ENCODE measurements at places on chromosomes 6 and 20. TPM values are rescaled to one million over a fixed set of nuclear protein-coding genes. Genes with fewer than 3 reads are reported as not detected.
A peak's percentile ranks its signal among the peaks of the same experiment; 100 is the strongest.

Gene CEP162
- total RNA-seq, result 17.4 TPM

GRCh38 chr6:149031201-149031858 is 284.5 kb downstream of the UST start:
- DNase-seq, result no peak

- DNase-seq, result no peak
Observed at GRCh38 chr6:117441824-117442264, 16.1 kb upstream of the ROS1 start.

DNA sequence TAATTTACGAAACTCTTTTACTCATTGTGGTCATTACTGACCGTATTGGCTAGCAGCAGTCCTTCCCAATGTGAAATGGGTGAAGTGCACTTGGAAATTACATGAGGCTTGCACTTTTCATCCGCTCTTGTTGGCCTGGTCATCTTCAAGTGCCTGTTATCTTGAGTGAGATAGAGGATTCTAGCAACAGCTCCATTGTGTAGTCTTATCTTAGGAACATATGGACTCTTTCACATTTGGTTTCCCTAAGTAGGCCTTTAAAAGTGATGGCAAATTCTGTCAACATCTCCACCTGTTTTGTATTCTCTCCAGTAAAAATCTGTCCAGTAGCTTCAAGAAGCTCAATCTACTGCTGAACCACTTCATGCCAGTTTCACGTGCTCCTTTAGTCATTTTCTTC is 114.8 kb upstream of the MARCKS start:
- no peak for DNase-seq

- DNase-seq, result no peak
Observed at GRCh38 chr20:61442075-61442670, 190.1 kb downstream of the CDH4 start.

- DNase-seq, result no peak
Observed at GRCh38 chr6:163284151-163284550, 130.4 kb upstream of the QKI start.

GRCh38 chr20:6501061-6501460 is 266.4 kb upstream of the BMP2 start:
- peak; percentile 88 for DNase-seq

DNA sequence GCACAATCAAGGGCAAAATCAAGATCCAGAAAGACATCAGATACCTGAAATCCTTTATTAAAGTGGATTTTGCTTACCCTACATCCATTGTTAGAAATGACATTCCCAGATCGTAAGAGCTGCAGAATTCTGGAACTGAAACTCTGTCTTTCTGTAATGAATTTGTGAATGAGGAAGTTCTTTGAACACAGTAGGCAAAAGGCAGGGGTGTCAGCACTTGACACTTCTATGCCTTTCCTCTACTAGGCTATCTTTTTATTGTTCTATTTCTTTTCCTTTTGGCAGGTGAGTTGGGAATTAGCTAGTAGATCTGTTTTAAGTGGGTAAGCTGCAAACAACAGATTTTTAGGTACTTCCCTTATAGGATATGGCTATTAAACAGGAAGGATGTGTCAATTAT is 126.3 kb downstream of the CARMIL1 start:
- DNase-seq, result no peak

DNA sequence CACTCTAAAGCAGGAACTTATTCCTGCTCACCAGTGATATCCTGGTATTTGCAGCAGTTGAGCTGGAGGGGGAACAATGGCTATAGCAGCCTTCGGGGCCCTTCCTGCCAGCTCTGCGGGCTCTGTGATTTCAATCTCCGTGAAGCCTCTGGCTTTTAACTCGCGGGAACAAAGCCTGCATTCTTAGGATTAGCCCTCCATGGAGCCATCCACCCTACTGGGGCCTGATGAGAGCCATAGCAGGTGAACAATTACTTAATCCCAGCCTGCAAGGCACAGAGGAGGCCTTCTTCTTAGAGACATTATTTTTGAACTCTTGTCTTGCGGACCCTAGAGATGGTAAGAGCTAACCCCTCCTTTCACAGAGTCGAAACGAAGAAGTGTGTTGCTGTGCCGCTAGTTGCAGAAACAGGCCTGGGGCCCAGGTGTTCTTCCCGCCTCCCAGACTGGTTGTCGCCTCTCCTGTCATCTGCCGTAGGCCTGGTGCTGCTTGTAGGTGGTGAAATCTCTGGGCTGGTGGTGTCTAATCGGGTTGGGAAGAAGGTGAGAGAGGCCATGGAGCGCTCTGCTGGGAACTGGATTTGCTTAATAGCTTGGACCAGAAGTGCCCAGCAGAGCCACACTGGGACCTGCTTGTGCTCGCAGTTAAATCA is 9.7 kb downstream of the GHRH start:
- no peak for DNase-seq

GRCh38 chr6:31915351-31915750 is 12.2 kb upstream of the C2 start:
- DNase-seq, result no peak

DNA sequence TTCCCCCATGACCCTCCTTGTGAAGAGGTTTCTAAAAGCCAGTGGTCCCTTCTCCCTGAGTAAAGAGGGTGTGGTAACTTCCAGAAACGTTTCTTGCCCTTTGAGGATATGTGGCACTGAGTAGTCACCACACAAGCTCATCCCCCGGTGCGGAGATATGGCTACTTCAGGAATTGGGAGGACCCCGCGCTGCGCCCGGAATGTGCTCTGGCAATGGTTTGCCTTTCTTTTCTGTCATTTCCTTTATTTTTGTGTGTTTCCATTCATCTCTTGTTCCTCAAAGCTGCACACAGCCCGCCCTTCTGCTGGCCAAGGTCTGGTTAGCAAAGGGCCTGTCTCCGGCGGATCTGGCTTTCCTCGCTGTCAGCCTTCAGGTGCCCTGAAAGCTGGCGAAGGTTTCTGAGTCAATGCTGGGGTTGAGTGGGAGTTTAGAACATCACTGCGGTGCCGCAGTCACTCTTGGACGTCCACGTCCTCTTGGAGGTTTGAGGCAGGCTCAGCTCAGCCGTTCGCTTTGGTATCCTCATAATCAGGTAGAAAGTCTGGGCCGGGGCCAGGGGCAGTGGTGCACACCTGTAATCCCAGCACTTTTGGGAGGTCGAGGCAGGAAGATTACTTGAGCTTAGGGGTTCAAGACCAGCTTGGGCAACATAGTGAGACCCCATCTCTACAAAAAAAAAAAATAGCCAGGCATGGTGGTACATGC is 67.2 kb downstream of the TCP11 start:
- no peak for DNase-seq

- no peak for DNase-seq
Observed at GRCh38 chr6:112245511-112246203, 8.7 kb downstream of the LAMA4 start.

Gene CCDC170
- not detected for total RNA-seq

DNA sequence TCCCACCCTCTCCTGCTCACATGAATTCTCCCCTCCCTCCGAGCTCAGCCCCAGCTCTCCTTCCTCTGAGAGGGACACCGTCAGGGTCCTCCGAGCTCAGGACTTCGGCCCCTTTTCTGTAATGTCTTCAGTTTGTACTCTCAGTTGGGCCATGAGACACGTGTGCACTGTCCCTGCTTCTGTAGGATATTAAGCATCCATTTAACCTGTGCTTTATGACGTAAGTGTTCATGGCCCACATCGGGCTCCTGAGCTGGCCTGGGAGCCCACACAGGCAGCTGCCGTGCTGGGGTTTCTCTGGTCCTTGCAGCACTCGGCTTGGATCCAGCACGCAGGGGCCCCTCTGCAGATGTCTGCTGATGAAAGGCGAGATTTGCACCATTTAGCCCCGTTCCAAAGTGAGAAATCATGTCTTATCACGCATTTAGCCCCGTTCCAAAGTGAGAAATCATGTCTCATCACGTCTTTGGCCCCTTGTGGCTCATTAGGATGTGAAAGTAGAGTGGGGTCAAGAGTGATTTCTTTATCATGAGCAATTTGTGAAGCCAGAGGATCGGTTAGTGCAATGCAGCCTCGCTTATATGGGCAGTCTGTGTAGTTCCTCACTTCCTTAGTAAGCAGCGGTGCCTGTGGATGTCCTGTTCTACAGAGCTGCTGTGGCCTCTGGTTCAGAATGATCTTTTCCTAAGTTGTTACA is 25.3 kb downstream of the DUSP22 start:
- peak; percentile 82 for DNase-seq

DNA sequence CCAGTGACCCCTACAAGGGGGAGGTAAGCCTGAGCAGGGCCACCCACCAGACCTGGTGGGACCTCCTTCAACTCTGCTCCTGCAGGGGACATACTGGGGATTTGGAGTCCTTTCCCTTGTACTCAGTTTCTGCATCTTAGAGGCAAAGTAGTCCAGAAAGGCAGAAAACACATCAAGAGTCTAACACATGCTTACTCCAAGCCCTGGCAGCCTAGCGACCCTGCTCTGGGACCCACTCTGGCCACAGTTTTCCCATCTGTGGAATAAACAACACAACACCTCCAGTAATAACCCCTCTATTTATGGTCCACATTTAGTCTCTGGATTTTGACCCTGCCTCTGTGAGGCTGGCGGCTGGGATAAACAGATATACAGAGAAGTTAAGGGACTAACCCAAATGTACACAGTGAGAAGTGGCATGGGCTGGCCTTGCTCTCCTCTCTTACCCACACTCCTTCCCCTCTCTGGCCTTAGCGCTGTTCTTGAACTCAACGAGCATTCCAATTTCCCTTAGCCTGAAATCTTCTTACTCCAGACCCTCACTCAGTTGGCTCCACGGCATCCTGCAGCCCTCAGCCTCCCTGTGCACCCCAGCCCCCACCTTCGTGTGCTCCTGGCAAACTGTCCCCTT is 16.1 kb upstream of the TLDC2 start:
- DNase-seq, result no peak

DNA sequence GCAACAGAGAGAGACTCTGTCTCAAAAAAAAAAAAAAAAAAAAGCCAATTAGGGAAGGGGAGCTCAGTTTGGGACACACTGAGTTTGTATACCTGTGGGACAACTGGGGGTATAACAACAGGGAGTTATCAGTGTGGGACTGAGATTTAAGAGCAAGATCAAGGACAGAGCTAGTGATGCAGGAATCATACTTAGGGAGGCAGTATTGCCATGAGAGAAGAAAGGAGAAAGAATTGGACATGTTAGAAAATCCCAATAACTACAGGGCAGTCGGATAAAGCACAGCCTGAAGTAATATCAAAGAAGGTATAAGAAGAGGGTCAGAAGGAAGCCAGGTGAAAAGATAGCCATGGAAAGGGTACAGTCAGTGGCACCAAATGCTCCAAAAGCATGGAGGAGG is 121.2 kb downstream of the PTPRT start:
- DNase-seq, result no peak

Gene SASH1
- 12.4 TPM for total RNA-seq

DNA sequence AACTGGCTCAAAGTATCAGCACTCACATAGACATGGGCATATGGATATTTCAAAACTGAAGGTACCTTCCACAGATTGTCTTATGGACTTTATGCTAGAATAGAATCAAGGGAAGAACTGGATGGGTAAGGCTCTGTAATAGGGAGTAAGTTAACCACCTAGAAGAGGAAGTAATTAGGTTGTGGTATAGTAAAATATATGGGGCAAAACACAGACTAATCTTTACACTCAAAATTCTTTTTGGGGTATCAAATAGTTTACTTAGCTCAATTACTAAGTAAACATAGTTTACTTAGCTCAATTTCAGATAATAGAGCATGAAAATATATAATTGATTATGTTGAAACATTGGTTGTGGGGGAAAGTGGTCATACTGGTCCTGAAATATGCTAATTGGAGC is 94.2 kb upstream of the ATXN1 start:
- DNase-seq, result no peak

- DNase-seq, result no peak
Observed at GRCh38 chr20:52985687-52986086, 13.5 kb downstream of the TSHZ2 start.

Gene HEY2
- total RNA-seq, result 0.77 TPM

DNA sequence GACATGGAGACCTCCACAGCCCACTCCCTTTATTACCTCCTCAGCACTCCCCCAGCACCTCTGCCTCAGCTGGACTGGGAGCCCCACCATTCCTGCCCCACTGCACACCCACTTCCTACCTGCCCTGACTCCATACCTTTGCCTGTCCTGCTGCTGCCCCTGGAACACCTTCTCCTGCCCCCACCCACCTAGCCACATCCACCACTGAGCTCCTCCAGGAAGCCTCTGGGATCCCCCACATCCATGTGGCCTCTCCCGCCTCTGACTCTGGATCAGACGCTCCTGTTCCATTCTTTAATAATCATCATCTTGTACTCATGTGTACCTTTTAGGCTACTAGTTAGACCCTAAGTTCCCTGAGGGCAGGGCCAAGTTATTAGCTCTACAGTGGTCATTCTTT is 2.2 kb upstream of the SDCBP2 start:
- DNase-seq, result no peak

- no peak for DNase-seq
Observed at GRCh38 chr6:101509536-101509935, 116.0 kb downstream of the GRIK2 start.

Gene THBS2
- total RNA-seq, result 12.5 TPM

- DNase-seq, result no peak
Observed at GRCh38 chr6:150258381-150258780, 110.4 kb upstream of the IYD start.

Gene MACROD2
- 0.51 TPM for total RNA-seq

DNA sequence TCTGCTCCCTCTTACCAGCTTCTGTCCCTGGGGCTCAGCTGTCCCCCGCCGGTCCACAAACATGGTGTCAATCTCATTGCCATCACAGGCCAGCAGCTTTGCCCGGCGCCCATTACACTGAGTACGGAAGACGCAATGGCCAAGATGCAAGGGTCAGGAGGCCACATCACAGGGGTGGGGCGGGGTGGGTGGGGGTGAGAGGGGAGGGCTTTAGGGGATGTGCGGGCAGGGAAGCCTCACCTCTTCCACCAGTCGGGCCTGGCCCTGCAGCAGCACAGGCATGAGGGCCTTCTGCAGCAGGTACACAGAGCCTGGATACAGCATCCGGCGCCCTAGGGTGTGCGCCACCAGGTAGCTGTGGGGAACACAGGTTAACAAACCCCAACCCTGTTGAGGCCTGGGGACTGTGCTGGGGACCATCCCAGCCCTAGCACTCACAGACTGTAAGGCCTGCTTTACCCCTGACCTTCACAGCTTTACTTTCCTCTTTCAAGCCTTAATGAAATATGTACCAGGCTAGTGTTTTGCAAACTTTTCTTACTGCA is 10.8 kb upstream of the LY6G5C start:
- no peak for DNase-seq

GRCh38 chr6:136069119-136069518 is 181.0 kb downstream of the MTFR2 start:
- DNase-seq, result peak; percentile 17

DNA sequence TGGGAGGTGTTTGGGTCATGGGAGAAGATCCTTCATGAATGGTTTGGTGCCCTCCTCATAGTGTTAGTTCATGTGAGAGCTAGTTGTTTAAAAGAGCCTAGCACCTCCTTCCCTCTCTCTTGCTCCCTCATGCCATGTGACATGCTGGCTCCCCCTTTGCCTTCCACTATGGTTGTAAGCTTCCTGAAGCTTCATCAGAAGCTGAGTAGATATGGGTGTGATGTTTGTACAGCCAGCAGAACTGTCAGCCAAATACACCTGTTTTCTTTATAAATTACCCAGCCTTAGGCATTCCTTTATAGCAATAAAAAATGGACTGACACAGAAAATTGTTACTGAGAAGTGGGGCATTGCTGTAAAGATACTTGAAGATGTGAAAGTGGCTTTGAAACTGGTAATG is 731.1 kb upstream of the FLRT3 start:
- no peak for DNase-seq

GRCh38 chr6:44116641-44117382 is 10.4 kb downstream of the MRPL14 start:
- DNase-seq, result peak; percentile 85
